Stimulated activated CD4-positive, alpha-beta T cell treated with anti-CD3 and anti-CD28 coated beads, Interleukin-4, amount 100 ng/mL, for 4 hours (primary cell): ENCODE measurements at places on chromosomes 12 and 14.

DNA sequence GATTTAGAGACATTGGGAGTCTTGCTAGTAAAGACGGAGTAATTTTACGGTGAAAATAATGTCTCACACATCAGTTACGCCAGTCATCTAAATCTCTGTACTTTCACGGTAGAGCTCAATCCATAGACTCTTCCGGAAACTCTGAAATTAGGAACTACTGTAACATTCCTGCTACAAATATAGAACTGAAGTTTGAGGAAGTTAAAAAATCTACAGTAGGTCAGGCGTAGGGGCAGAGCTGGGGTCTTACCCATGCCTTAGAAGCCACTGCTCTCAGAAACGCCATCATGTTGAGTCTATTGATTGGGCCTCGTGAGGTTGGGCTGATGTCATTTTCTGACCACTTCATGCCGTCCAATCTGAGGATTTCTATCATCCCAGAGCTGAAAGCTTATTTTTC lies 1029.8 kb upstream of the TMEM132C start:
- DNase-seq = no peak

GRCh38 chr12:45959728-45960127 lies 30.6 kb downstream of the SCAF11 start:
- DNase-seq = no peak

- no peak for DNase-seq
Measured at GRCh38 chr14:101118746-101119591, 215.4 kb upstream of the RTL1 start.

- no peak for DNase-seq
Measured at GRCh38 chr12:49503674-49504180, 35.1 kb upstream of the KCNH3 start.

DNA sequence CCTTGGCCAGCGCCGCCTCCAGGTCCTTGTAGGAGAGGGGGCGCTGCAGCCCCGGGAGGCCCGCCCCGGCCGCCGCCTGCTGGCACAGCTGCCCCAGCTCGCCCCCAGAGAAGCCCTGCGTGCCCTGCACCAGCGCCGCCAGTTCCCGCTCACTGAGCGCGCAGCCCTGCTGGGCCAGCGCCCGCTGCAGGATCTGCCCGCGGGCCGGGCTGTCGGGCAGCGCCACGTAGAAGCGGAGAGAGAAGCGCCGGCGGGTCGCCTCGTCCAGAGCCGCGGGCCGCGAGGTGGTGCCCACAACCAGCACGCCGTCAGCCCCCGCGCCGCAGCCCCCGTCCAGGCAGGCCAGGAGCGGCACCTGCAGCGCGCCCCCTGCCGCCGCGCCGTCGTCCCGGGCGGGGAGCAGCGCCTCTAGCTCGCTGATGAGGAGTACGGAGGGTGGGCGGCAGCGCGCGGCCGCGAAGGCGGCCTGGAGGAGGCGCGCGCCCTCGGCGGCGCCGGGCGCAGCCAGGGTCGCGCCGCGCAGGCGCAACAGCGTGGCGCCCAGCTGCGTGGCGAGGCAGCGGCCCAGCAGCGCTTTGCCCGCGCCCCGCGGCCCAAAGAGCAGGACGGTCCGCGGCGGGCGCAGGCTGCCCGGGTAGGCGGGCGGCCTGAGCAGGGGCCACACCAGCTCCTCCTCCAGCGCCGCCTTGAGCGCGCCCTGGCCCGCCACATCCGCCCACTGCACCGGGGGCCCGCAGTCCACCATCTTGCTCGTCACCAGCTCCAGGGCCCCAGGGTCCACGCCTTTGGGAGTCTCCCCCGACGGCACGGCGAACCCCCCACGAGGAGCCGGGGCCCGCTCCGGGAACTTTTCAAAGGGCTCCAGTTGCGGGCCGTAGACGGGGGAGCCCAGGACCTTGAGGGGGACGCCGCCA lies 27.7 kb downstream of the FIGNL2 start:
- peak; percentile 86 for DNase-seq

GRCh38 chr12:2841056-2841650 lies 6.3 kb upstream of the NRIP2 start:
- DNase-seq = no peak

DNA sequence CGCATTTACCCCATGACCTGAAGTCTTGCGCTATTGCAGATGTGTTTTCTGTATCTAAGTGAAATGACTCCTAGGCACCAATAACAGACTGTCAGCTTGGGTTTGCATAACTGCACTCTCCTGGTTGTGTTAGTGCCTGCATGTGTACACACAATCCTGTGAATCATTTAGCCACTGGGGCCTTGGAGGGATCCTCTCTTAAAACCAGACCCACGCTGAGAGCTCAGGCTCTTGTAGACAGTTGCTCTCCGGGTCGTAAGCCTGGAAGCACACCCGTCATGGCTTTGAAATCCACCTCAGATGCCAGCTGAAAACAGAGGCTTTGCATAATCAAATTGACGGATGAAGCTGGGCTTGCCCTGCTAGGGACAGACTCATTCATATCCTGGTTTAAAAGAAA lies 79.2 kb upstream of the RBM19 start:
- DNase-seq = no peak
